ENCODE measurements at places on chromosomes 12 and 14. TPM values are rescaled to one million over a fixed set of nuclear protein-coding genes. Genes with fewer than 3 reads are reported as not detected.

ARHGAP9 gene
- 0.18 TPM for total RNA-seq

SYT1 gene
- total RNA-seq = 3.0 TPM

PEBP1 gene
- 129 TPM for total RNA-seq

IL31 gene
- total RNA-seq = not detected

A2ML1 gene
- total RNA-seq = not detected

SELPLG gene
- total RNA-seq = 3.2 TPM

NEUROD4 gene
- not detected for total RNA-seq

- no peak for DNase-seq
Observed at GRCh38 chr14:65915125-65915524, 502.6 kb downstream of the FUT8 start.

DNA sequence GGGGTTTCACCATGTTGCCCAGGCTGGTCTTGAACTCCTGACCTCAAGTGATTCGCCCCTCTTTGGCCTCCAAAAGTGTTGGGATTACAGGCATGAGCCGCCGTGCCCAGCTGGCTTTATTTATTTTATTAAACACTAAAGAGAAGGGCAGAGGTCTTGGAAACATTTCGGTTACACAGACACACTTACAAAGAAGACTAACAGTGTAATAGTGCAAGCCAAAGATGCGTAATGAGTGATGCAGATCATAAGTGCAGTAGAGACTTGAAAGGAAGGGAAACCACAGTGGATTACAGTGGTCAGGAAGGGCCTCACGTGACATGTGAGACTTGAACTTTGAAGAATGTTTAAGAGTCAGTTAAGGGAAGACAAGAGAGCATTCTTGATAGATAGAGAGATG, 33.9 kb upstream of the CDK17 start:
- peak; percentile 100 for DNase-seq

DNA sequence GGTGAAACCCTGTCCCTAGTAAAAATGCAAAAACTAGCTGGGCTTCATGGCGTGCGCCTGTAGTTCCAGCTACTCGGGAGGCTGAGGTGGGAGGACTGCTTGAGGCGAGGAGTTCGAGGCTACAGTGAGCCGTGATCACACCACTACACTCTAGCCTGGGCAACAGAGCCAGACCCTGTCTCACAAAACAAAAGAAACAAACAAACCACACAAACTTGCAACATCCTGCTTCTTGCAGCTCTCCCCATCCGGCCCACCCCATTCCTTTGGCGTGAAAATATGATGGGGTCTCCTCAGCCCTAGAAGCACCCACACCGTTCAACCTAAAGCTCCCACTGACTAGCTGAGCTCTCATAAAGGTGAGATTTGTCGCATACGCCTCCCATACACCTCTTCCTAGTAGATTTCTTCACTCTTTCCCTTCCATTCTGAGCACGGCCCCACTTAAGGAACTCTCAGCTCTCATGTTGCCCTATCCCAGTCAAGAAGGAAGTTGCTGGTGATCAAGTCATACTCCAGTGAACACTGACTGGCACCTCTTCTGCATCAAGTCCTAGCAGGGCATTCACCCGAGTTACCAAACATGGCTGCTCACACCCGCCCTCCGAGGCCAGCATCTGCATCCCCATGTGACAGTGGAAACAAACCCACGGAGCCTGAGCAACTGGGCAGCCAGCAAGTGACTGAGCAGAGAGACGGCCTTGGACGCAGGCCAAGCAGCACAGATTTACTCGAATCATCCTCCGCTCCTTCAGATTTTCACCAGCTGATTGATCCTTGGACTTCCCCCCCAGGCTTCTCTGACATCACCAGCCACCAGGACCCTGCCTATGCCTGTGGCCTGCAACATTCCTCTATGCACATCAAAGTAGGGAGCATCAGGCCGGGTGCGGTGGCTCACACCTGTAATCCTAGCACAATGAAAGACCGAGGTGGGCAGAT, 18.9 kb upstream of the CD27 start:
- DNase-seq = peak; percentile 6

DNA sequence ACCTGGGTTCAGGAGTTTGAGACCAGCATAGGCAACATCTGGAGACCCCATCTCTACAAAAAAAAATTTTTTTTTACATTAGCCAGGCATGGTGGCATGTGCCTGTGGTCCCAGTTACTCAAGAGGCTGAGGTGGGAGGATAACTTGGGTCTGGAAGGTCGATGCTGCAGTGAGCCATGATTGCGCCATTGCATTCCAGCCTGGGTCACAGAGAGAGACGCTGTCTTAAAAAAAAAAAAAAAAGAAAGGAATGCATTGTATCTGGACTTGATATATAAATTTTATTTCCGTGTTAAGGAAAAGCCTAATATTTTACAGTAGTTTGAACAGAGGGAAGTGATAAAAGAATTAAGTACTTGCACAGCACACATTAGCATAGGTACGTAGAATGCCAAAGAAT, 97.2 kb downstream of the ZC3H14 start:
- DNase-seq = peak; percentile 32

DNA sequence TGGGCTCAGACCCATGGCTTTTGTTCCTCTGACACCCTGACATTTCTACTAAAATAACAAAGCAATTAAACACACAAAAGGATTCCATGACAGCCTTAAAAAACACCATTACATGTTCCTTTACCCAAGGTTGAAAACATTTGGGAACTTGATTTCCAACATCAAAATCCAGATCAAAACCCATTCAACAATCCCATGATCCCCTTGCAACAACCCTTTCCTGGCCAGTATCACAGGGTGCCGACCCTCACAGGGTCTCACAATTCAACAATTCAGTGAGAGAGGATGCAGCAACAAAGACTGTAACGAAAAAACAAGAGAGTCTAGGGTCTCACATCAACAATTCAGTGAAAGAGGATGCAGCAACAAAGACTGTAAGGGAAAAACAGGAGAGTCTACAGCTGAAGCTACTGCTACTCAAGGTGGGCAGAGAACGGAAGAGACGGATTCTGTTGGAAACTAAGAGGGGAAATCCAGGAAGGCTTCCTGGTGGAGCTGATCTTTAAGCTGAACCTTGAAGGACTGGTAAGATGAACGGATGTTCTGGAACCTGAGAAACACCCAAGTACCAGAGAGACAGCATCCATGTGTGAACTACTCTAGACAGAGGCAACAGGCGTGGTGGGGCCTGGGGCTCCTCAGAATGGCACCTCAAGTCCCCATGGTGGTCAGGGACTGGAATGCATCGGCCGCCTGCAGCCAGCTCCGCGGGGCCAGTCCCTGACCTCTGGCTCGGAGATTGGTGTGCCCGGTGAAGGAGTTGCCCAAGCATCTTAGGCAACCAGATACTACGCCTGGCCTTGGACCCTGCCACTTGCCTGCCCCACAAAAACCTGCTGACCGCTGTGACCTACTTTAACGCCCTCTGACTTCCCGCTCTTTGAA, 22.7 kb upstream of the ZFP36L1 start:
- DNase-seq = no peak

DNA sequence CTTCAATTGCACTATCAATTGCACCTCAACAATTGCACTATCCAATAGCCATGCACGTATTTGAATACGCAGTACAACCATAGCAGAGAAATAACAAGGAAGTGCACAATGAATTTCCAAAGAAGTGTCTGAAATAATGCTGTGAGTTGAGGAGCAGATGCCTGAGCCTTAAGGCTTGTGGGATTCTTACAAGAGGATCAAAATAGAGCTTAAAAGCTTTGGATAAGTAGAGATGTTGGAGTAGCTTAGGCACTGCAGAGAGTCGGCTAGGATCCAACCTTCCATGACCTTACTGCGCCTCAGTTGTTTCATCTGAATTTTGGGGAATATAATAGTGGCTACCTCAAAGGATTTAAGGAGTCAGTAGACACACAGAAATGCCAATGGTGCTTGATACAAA, 196.1 kb upstream of the FLRT2 start:
- DNase-seq = no peak

DNA sequence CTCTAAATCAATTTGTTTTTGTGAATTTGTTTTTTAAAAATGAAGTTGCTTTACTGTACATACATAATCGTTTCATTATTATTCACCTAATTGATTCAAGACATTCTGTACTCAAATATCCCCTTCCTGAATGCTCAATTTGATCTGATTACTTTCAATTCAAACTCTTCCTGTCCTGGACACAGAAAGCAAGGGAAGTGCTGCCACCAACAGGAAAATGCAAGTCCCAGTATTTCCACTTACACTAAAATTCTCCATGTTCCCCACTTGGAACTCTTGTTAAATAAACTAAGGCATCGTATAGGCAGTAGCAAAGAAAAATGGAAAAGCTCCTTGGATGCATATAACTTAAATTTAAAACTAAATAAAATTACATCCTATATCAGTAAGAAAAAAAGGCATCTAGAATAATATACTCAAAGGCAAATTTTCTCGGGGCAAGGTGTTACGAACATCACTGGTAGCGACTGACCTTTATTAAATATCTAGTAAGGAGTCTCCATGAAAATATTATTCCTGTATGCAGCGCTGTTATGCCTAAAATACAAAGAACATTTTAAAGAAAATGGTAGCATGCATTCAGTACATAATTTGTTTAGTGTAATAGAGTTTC, 72.0 kb upstream of the DBX2 start:
- peak; percentile 21 for DNase-seq

DNA sequence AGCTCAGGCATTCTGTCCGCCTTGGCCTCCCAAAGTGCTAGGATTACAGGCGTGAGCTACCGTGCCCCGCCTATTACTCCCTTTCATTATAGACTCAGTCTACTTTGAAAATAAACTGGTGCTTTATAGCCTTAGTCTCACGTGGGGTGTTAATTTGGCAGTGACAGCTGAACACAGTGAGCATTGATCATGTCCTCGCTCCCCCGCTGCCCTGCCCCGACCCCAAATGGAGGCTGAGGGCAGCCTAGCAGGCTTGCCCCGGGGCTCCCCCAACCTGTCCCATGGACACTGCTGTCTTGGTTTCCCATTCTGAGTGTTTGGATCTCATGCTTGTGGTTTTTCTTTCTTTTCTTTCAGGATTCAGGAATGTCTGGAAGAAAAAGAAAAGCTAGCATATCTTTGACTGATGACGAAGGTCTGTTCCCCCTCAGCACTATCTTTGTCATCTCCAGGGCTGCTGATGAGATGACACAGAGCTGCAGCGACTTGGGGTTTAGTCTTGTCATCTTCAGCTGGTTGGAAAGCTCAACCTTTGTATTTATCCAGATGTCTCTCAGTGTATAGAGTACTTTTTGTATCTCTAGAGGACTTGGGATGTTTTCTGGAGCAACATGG, 42.2 kb downstream of the EP400 start:
- DNase-seq = no peak

DNA sequence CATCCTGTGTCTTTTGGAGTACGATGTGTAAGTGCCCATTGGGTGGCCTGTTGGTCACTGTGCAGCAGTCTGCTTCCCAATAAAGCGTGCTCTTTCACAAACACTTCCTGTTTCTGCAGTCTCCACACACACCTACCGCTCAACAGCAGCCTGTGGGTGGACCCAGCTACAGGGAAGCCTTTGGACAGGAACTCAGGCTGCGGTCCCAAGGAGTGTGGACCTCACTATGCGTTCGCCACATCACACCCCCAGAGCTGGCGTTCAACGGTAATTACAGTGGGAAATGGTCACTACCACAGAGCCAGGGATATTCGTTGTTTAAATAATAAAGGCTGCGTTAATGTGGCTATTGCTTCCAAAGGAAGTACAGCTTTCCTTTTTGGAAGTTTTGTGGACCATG, 16.2 kb downstream of the PSMC1 start:
- DNase-seq = no peak

GRCh38 chr12:72057330-72057914, 118.8 kb downstream of the TPH2 start:
- DNase-seq = no peak

- DNase-seq = no peak
Observed at GRCh38 chr14:95195031-95195430, 37.7 kb upstream of the DICER1 start.

DNA sequence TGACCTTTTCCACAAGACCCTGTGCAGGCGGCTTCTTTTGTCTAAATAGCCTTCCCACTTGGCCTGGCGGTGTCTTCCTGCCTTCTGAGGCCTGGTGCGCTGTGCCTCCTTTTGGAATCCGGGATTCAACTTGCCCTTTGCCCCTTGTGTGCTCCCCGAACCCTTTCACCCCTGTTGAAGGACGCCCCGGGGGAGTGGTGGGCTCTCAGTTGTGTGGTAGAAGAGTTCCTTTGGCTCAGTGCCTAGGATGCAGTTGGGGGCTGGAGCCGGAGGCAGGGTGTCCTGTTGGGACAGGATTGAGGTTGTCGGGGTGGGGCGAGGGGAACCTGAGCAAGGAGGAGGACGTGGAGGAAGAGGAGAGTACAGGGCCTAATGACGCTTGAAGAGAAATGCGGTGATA, 34.5 kb downstream of the KLC1 start:
- no peak for DNase-seq

- no peak for DNase-seq
Observed at GRCh38 chr12:49388682-49389386, 21.6 kb downstream of the SPATS2 start.

- DNase-seq = peak; percentile 73
Observed at GRCh38 chr12:65778258-65779090, 45.8 kb upstream of the HMGA2 start.

DNA sequence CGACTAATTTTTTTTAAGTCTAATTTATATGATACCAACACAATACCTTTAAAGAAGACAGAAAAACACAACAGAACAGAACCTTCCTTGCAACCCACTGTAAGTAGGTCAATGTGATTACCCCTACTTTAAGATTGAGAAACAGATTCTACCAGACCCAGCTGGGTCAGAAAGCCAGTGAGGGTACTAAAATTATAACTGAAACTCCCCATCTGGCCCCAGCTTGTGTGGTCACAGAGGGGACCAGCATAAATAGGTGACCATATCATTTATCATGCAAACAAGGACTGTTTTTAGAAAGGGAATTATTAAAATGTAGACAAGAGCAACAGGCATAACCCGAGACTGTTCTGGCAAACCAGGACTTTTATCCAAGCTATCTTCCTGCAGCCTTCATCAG, 30.1 kb upstream of the FRMD6 start:
- no peak for DNase-seq

DNA sequence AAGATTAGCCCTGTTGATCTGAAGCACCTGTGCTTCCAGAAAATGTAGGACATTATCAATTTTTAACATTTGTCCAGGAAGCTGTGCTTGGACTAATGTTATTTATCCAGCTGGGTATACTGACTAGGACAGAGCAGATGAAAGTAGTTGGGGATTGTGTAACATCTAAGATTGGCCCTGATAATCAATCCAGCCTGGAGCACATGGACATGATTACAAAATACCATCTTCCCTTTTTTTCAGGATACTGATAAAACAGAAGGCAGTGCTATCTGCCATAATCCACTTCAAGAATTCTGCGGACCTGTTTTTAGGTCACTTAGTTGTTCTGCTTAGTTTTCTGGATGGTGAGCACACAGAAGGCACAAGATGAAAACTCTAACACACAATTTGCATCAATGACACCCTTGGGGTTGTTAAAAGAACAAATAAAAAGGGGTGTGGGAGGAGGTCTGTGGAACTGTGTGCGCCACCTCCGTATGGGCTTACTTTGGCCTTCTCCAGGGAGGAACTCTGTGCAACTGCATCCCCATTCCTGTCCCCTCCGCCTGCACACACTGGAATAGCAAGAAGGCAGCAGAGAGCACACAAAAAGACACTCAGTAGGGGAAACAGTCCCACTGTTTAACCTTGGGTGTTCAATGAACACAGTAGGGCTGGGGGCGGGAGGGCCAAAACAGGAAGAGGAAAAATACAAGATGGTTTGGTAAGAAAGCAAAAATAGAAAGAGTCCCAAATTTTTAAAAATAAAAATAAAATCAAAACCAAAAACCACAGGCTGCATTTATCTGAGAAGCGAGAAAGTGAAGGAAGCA, 31.1 kb upstream of the DUSP6 start:
- DNase-seq = peak; percentile 47

Measured in IMR-90 (cell line).